ENCODE measurements at places on chromosomes 1 and 21.

GRCh38 chr21:46500224-46500861 lies 41.7 kb downstream of the DIP2A start:
- DNase-seq: no peak

DNA sequence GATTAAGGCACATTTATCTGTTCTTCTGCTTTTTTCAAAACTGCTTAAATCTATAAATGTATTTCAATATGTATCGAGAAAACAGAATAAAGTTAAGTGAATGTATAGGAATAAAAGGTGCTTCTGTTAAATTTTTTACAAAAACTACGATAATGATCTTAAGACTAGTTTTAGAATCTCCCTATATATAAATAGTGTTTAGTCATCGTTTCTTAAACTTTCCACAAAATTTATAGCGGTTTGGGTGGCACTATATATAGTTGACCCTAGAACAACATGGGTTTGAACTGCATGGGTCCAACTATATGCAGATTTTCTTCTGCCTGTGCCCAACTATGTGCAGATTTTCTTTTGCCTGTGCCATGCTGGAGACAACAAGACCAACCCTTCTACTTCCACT lies 125.7 kb downstream of the CRB1 start:
- no peak for DNase-seq

GRCh38 chr1:226489718-226490425 lies 58.7 kb upstream of the STUM start:
- peak; percentile 38 for DNase-seq

- no peak for DNase-seq
Measured at GRCh38 chr1:158998781-158999161, 10.9 kb upstream of the IFI16 start.

DNA sequence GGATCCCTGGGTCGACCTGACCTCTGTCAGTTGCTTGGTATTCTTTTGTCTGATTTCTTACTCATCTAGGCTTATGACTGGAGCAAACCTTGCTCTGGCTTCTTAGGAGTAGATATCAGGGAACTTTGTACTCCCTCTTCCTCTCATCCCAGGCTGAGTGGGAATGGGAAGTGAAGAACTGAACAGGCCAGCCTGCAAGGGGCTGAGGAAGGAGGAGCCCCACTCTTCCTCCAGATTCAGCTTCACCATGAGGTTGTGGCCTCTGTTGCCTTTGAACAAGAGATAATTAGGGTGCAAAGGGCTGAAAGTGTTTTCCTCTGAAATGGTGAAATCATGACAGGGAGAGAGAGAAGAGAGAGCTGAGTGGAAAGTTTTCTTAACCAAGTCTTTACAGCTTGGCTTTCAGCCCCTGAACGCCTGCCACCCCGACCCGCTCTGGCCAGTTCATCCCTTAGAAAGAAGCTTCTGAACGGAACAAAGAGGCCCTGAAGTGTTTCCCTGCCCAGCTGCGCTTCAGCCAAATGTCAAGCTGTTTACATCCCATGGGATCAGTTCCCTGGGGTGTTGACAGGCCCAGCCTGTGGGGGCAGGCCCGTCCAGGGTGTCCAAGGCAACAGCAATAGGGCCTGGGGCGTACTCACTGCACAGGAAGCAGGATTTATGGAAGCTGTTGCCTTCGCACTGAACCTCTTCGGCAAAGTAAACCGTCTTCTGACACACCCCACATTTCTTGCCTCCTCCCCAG lies 11.2 kb downstream of the CSRP1 start:
- no peak for DNase-seq

DNA sequence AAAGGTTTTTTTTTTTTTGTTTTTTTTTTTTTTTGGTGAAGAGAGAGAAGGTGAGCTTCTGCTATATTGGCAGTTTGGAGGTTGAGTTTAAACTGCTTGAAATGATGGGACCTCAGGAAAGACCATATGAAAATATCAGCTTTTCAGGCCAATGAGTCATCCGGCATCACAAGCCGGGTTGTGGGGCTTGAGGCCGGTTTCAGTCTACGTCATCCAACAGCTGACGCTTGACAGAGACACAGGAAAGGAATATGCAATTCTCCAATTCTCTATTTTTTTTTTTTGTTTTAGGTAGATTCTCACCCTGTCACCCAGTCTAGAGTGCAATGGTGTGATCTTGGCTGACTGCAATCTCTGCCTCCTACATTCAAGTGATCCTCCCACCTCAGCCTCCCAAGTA lies 52.4 kb downstream of the KCNJ6 start:
- no peak for DNase-seq

DNA sequence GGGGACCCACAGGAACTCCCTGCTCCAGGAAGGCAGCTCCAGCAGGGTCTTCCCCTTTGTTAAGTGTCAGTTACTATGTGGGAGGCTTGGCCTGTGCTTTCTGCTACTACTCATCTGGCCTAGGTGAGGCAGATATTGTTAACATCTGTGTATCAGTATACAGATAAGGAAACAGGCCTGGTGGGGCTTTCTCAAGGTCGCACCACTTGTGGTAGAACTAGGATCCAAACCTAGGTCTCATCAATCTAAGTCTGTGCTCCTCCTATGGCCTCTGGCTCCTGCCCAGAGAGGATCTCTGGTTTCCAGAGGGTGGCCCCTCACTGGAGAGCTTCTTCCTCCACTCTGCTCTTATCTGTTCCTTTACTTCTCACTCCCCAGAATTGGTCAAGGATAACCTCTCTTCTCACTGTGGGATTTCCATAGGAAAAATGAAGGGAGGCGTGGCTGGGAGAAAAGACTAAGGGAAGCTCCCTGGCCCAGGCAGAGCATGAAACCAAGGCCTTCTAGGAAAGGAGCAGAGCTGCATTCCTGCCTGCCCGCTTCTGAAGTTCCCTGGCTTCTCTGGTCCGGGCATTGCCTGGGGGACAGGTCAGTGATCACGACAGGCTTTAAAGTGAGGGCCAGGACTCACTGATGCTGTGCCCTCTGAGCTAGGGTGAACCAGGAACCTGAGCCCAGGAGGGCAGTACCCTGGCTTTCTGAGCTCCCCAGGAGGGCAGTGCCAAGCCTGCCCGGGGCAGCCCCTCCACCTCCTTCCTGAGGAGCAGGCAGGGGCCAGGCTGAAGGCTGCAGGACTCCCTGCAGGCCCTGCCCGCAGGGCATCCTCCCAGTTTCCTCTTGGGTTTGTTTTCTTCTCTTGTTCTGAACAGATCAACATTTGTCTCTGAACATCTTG lies 5.8 kb downstream of the KCNC4 start:
- no peak for DNase-seq

DNA sequence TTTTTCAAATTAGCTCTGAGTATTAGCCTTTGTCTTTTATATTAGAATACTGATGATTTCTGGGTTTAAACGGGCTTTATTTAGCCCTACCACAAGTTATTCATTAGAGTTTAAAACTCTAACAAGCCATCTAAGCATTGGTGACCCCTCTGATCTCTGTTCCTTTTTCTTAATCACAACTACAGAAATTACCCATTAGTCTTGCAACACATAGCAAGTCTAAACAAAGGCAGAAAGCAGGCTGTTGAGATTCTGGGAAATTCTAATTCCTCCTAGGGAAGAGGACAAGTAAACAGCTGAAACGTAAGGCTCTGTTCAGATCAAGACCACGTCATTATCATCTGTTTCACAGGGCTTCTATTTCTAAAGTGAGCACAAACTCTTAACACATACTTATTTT lies 491.2 kb upstream of the ZRANB2 start:
- DNase-seq: no peak

DNA sequence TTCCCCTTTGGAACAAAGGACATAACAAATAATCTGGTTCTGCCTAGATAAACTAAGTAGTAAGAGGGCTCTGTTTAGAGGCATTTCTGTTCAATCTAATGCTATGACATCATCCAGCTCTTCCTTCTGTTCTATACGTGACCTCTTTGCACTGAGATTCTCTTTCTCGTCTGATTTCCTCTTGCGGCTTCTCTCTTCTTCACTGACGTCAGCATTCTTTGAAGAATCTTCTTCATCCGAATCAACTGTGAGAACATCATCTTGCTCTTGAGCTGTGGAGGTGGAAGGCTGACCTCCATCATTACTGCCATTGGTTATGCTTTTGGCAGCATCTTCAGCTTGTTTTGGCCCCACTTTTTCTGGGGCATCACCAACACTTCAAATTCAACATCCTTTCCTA lies 130.4 kb downstream of the HS2ST1 start:
- DNase-seq: no peak

- no peak for DNase-seq
Measured at GRCh38 chr1:232283864-232284263, 346.1 kb downstream of the SIPA1L2 start.

DNA sequence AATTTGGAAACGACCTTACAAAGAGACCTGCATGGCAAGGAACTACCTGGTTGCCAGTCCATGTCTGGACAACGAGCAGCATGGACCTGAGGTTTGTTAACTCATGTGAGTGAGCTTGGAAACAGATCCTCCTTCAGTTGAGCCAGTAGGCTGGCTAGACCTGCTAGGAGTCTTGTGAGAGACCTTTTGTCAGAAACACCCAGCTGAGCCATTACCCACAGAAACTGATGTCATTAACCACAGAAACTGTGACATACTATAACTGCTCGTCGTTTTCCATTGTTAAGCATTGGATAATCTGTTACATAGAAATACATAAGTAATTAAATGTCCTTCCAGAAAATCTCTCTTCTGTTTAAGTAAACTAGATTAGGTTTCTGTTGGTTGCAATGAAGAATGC lies 211.1 kb upstream of the C21orf91 start:
- DNase-seq: no peak

DNA sequence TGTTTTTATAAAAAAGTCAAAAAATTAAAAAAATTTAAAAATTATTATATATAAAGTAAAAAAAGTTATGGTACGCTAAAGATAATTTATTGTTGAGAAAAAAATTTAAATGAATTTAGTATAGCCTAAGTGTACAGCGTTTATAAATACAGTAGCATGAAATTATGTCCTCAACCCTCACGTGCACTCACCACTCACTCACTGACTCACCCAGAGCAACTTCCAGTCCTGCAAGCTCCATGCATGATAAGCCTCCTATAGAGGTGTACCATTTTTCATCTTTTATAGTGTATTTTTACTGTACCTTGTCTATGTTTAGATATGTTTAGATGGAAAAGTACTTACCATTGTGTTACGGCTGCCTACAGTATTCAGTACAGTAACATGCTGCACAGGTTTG lies 5.1 kb downstream of the DISC1 start:
- no peak for DNase-seq

GRCh38 chr1:208240662-208241355 lies 3.4 kb downstream of the PLXNA2 start:
- no peak for DNase-seq

GRCh38 chr1:59819566-59820438 lies 5.1 kb downstream of the HOOK1 start:
- DNase-seq: no peak

GRCh38 chr1:220808345-220809186 lies 21.9 kb downstream of the MTARC1 start:
- no peak for DNase-seq

GRCh38 chr21:24903994-24904635 lies 703.2 kb downstream of the MRPL39 start:
- no peak for DNase-seq

GRCh38 chr1:184289825-184290550 lies 96.8 kb upstream of the C1orf21 start:
- no peak for DNase-seq

DNA sequence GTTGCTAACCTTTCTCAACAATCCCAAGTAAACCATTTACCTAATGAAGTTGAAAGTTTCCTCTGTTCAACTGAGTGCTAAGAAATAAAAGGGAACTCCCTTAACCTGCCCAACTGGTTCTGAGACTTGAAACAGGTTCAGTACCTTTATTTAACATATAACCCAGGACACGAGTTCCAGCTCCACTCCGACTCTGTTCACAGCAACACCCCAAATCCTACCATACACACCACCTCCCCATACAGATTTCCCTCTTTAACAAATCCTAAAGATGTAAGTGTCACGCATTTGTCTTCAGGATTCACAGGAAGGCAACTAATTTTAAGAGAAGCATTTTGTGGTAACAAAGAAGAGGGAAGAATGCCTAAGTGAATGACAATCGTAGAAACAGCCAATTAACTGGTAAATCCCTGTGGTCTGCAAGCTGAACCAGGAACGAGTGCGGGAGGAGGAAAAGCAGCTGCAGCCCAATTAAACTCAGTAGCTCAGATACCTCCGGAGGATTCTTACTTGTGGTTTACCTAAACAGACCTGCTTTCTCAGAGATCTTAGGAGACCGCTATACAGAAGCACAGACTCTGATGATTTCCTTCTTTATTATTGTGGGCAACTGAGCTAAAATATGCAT lies 134.5 kb upstream of the MAGI3 start:
- no peak for DNase-seq

DNA sequence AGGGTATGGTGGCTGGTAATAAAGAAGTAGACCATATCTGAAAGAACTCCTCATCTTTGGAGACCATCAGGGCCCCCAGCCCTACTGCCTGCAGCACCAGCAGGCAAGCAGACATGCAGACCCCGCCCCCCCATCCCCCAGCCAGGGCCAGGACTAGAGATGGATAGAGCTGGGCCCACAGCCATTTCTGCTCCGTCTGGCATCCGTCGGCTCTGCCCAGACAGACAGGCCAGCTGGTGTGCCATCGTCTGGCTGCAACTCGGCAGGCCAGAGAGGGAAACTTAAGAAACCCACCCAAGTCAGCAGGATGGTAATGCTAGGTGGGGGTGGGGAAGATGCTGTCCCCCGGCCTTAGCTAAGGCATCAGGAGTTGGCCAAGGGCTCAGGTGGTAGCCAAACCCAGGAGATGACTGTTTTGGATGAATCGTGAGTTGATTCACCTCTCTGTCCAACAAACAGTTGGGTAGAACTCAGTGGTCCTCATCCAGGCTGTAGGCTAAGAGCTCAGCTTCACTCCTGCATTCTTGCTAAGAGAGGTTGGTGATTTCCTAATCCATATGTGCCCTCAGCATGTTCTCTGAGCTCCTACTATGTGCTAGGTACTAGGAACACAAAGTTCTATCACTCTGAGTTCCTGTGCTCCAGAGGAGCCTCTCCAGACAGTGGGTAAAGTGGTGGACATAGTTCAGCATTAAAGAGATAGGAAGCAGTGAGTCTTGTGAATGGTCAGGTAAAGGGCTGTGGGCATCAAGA lies 23.2 kb upstream of the TMEM222 start:
- no peak for DNase-seq

- DNase-seq: no peak
Measured at GRCh38 chr1:5756434-5757186, 235.6 kb downstream of the NPHP4 start.

GRCh38 chr1:167455786-167456446 lies 62.4 kb downstream of the CD247 start:
- no peak for DNase-seq

DNA sequence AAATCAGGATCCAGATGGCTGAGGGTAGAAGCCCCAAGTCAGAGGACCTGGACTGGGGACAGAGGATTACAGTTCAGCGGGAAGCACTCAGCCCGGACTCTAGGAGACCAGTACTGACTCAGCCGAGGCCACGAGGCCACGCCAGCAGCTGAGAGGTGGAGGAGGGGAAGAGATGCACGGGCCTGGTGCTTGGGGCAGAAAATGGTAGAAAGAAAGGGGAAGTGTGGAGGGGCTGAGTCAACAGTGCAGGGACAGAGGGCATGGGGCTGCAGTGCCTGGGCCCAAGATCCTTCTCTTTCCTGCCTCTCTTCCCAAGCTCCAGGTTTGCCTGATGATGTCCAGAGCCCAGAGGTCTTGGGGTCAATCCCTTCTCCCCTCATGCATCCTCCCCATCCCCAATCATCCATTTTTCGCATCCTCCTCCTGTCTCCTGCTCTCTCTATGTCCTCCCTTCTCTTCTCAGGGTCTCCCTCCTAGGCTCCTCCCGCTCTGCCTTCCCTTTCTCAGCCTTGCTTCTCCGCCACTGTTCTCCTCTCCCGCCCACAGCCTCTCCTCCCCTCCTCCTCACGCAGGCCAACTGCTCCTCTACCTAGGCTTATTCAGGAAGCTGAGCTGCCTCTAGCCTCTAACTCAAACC lies 7.7 kb downstream of the ARHGEF2 start:
- DNase-seq: no peak

GRCh38 chr1:29428997-29429396 lies 192.7 kb downstream of the PTPRU start:
- DNase-seq: no peak

Measured in stimulated activated CD8-positive, alpha-beta memory T cell treated with anti-CD3 and anti-CD28 coated beads, Interleukin-15, amount 100 ng/mL, for 48 hours (primary cell).